GM23248 (cell line): ENCODE measurements at places on chromosomes 3 and 15.

GRCh38 chr15:86311568-86312280 is 232.1 kb downstream of the AGBL1 start:
- DNase-seq, result no peak

GRCh38 chr3:69930564-69930963 is 69.0 kb upstream of the SAMMSON start:
- no peak for DNase-seq

- DNase-seq, result no peak
Measured at GRCh38 chr3:194833114-194833910, 147.6 kb downstream of the FAM43A start.

DNA sequence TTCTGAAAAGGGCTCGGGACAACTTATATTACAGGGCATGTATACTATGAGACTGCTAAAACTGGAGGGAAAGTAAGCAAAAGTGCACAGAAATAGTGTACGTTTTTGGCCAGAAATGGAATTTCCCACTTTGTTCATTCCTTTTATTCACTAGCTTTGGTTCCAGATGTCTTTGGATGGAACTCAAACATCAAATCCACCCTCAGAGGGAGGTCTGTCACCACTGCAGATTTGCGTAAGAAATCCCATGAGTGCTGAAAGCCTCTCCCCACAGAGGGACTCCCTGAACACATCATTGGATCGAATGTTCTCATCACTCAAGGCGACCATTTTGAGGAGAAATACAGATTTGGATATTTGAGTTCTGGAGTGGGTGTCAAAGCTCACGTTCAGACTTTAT is 71.6 kb downstream of the FEM1B start:
- DNase-seq, result no peak
